ENCODE measurements at places on chromosomes 3 and 15.
A peak's percentile ranks its signal among the peaks of the same experiment; 100 is the strongest.

DNA sequence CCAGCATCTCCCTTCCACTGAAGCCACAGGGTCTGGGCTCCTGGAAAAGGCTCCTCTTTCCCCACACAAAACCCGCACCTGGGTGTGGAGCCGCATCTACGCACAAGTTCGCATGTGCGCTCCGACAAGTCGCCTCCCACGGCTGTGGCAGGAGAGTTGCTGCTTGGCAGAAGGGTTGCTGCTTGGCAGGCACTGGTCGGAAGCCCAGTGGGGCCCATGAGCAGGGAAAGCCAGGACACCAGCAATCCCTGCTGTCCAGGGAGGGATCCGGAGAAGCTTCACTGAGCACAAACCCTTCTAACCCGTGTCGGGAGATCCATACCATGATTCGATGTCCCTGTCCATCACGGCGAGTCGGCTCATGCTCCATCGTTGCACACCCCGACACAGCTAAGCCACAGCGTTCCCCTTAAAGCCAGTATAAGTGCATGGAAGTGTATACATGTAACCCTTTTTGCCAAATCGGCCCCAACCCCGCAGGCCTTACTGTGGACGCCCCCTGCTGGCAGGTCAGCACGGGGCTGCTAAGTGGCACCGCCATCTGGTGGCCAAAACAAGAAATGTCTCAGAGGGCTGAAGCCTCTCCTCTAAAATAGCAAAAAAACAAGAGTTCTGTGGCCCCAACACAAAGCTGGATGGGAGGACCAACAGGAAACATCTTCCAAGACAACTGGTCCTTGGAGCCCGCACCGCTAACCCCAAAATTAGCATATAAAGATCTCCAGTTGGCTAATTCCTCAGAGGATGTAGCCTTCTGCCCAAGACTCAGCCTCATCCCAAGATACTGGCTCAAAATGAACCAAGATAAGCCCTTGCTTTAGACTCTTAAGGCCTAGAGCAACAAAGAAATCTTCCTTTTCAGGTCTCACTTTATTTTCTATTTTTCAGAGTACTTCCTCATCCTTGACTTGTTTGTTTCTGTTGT is 8.3 kb downstream of the ANKRD63 start:
- DNase-seq = peak; percentile 56

- no peak for DNase-seq
Observed at GRCh38 chr3:78048698-78049097, 1008.8 kb downstream of the ROBO2 start.

- peak; percentile 22 for DNase-seq
Observed at GRCh38 chr3:107432013-107432515, 54.8 kb downstream of the CCDC54 start.

GRCh38 chr3:177889161-177889560 is 647.1 kb upstream of the KCNMB2 start:
- DNase-seq = no peak

GRCh38 chr3:169992781-169993180 is 26.2 kb downstream of the SEC62 start:
- no peak for DNase-seq

GRCh38 chr15:72113347-72114031 is 4.5 kb downstream of the MYO9A start:
- DNase-seq = no peak

DNA sequence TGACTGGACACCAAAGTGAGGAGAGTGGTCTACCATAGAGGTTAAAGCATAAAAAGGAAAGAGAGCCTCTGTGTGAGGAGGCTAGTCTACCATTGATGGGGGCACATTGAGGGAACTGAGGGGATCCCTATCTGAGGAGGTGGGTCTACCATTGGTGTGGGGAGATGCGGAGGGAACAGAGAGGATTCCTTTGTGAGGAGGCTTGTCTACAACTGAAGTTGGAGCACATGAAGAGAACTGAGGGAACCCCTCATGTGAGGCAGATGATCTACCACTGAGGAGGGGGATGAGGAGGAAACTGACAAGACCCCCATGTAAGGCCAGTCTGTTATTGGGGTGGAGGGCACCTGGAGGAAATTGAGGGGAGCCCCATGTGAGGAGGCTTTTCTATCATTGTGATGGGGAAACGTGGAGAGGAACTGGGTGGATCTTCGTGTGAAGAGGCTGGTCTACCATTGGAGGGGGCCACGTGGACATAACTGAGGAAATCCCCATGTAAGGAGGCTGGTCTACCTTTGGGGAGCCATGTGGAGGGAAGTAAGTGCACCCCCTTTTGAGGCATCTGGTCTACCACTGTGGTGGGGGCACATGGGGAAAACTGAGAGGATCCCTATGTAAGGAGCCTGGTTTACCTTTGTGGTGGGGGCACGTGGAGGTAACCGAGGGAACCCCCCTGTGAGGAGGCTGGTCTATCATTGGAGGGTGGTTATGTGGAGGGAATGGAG is 160.1 kb downstream of the FBLN2 start:
- DNase-seq = no peak

- no peak for DNase-seq
Observed at GRCh38 chr15:99720533-99720932, 12.7 kb downstream of the LYSMD4 start.

DNA sequence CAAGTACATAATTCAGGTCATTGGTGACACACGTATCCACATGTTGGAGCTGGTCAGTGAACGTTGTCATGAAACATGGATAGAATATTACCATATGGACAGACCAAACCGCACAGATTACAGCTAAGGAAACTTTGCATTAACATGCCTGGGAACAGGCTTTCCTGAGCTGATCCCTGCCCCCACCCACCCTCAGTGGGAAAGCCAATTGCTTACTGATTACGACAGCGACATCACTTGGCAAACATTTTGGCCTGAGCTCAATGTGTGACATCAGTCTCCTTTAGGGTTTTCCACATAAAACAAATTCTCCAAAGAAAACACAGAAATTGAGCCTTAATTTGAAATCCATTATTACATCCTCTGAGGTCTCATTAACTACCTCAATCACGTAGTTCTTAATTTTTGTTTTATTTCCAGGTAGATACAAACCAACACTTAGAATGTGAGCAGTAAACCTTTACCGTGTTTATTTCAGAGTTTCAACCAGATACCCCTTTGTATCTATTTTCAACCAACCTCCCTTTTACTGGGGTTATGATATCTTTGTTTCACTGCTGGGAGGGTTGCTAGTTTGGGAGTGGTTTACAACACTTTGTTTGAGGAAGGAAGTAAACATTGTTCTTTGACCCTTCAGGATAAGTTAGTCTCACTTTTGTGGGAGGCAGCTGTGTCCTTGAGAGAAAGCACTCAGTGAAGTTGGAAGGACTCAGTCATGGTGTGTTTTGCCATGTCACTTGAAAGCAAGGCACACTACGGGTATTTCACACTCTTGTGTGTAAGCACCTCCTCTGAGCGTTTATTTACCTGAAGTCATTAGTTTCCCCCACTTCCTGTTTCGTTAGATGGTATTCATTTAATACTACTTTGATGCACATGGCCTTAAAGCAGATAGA is 103.1 kb downstream of the CMSS1 start:
- no peak for DNase-seq

GRCh38 chr3:150899141-150899540 is 6.1 kb downstream of the MINDY4B start:
- no peak for DNase-seq

DNA sequence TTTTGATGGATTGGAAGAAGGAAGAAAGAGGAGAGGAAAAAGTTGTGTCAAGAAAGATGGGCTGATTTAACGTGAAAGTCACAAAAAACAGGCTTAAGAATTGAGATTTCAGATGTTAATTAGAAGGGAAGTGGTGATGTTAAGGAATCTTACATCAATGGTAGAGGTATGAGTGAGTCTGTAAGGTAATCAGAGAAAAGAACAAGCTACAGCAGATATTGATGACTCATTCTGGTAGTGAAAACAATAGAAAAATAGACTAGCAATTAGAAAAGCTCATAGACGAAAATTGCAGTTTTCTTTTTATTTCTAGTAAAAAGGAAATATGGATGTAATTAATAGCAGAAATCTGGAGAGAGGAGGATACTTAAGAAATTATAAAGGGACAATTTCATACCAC is 559.6 kb downstream of the MCTP2 start:
- no peak for DNase-seq

- DNase-seq = no peak
Observed at GRCh38 chr3:156530980-156531379, 23.9 kb downstream of the SSR3 start.

DNA sequence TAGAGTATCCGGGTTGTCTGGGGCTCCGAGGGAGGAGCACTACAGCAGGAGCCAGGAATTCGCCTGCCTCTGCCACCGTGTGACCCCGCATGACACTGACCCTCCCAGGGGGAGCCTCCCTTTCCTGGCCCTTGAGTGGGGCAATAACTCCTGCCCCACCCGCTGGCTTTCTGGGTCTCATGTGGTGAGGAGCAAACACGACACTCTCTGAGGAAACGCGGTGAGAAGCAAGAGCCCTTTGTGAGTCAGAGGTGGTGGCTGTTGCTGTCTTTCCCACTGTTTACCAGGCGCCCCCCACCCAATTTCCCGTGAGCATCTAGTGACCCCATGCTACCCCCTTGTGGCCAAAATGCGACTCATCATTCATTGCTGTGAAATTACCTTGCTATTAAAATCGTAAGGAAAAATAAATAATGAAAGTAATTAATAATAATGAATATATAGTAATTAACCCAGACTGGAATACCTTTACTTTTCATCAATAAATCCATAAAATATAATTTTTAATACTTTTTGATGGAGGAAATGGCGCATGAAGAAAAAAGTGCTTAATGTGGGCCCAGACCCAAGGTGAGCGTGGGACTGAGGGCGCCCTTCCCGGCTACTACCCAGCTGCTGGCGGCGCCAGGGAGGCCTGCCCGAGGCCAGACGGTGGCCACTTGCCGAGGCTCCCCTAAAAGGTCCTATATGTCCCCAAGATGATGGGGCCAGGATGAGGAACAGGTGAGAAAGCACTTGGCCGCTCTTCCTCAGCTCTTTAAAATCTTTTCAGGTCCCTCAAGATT is 29.3 kb downstream of the CCNL1 start:
- no peak for DNase-seq

DNA sequence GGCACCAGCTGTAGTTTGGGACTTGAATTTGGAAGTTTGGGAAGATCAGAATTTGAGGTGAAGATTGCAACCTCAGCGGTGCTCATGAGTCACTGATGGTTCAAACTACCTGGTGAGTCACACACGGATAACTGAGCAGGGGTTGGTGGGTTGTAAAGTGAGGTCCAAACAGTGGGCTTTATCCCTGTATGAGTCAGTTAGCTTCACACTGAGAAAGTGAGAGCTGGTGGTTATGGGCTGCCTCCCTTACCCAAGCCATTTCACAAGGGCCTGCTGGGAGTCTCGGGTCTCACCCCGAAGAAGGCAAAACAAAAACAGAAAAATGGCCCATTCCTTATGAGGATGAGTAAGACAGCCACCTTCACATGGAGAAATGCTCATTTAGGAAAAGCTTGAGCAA is 77.0 kb downstream of the ITGA11 start:
- no peak for DNase-seq

GRCh38 chr3:94064243-94064860 is 1.5 kb downstream of the NSUN3 start:
- no peak for DNase-seq

- DNase-seq = no peak
Observed at GRCh38 chr15:71273731-71274447, 158.6 kb downstream of the THSD4 start.

DNA sequence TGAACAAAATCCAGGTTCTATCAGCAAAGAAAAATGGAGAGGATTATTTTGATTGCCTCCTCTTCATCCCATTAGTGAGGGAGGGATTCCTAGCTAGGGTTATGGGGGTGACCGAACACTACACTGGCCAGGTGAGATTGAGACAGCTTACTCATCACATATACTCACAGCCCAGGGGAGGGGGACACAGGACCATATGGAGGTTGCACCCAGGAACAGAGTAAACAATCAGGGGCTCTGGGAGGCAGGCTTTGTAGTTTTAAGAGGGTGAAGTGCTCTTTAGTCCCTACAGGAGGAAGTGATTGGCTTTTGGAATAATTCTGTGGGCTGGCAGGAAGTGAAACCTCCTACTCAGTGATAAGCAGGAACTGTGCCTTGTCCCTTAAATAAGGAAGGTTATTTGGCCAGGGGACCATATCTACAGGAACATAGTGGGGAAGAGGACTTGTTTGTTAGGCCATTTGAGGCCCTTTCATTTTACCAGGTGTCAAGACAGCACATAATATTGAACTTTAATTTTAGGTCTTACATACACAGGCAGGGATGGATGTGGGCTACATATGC is 17.5 kb upstream of the KCTD6 start:
- DNase-seq = no peak

DNA sequence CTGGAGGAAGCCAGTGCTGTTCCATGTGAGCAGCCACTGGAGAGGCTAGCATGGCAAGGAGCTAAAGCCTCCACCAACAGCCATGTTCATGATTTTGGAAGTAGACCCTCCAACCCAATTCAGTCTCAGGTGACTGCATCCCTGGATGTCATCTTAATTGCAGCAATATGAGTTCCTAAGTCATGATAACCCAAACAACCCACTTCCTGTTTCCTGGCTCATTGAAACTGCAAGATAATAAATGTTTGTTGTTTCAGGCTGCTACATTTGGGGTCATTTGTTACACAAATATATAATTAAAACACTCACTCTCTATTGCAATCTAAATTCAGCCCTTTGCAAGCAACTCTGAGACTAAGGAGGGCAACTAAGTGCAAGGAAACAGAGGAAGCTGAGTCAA is 62.4 kb upstream of the SLC24A5 start:
- no peak for DNase-seq

- DNase-seq = no peak
Observed at GRCh38 chr3:14949126-14949525, 1.7 kb downstream of the NR2C2 start.

GRCh38 chr3:30263238-30263924 is 343.0 kb upstream of the TGFBR2 start:
- no peak for DNase-seq

DNA sequence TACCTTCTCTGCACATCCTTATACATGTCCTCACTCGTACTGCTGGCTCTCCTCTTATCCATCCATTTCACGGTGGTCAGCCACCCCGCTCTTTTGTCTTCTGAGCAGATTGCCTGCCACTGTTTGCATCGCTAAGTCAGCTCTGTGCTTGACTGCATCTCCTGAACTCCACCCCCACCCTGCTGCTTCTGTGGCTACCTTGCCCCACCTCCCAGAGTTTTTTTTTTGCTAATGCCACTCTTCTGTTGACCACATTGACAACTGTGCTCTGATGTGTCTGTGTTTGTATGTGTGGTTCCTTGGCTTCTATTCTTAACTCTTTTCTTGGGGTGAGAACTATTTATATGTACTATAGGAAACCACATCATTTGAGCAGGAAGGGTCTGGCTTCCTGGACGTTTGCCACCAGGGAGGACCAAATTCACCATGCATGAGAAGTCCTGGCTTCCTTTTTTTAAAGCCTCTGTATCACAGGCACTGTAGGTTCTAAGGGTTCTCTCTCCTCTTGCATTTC is 12.8 kb upstream of the MTMR10 start:
- DNase-seq = no peak

- no peak for DNase-seq
Observed at GRCh38 chr3:124269619-124270018, 277.7 kb upstream of the ROPN1 start.

Measured in NCI-H1105 (cell line).